Activated naive CD8-positive, alpha-beta T cell treated with anti-CD3 and anti-CD28 coated beads, Interleukin-2, amount 10 ng/mL, durations not matched to agents 7 days and 5 days (primary cell): ENCODE measurements at places on chromosomes 11 and 22. TPM values are rescaled to one million over a fixed set of nuclear protein-coding genes. Genes with fewer than 3 reads are reported as not detected.
A peak's percentile ranks its signal among the peaks of the same experiment; 100 is the strongest.

- H3K27ac ChIP-seq, result peak overlapping the region; percentile 95
- no peaks in the 10 kb centered on the region for H3K27me3 ChIP-seq
- peaks cover 31% of the 10 kb centered on the region for H3K4me1 ChIP-seq
- peak; percentile 80 for DNase-seq
- H3K4me3 ChIP-seq, result peak overlapping the region; percentile 96
- peaks cover 15% of the 10 kb centered on the region for H3K36me3 ChIP-seq
These were observed 1.1 kb downstream of the RSF1 start for GRCh38 chr11:77819411-77819920.

DNA sequence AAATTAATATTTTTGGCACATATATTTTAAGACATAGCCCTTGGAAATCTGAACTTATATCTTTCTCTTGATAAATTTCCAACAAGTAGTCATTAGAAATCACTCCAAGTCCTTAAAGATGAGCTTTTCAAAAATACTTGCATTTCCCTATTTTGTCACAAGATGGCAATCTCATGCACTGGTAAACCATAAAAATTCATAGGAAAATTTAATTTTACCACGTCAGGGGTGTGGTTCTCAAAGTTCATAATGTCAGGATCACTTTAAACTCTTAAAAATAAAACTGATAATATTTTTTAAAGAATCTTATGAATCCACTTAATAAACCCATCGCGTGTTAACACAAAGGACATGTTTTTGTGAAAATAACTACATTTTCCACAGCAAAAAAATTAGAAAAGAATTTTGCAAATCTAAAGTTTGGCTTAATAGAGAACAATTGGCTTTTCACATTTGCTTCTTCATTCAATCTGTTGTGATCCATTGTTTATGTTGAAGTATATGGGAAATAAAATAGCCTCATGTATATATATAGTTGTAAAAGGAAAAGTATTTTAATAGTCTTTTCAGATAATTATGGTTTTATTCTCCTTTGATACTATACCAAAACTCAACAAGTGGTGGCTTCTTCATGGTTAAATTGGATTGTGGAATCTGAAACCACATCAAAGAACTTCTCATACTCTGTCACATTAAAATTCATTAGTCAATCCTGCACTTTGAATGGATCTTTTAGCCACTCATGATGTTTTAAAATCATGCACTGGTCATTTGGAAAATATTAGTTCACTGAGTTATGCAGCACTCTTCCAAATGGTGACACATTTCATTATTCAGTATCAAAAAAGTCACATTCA, 169.1 kb downstream of the CADM1 start:
- DNase-seq, result no peak
- no peak overlapping the region for H3K4me3 ChIP-seq
- H3K27ac ChIP-seq, result no peak overlapping the region
- H3K27me3 ChIP-seq, result peaks cover 2% of the 10 kb centered on the region
- no peaks in the 10 kb centered on the region for H3K4me1 ChIP-seq

Gene MRTFA
- total RNA-seq, result 76.3 TPM

GRCh38 chr11:1447845-1448825, 38.4 kb downstream of the MOB2 start:
- H3K4me1 ChIP-seq, result no peaks in the 10 kb centered on the region
- H3K36me3 ChIP-seq, result no peaks in the 10 kb centered on the region
- H3K27ac ChIP-seq, result no peak overlapping the region
- H3K4me3 ChIP-seq, result no peak overlapping the region

Gene OR5W2
- not detected for total RNA-seq

Gene SLC22A8
- not detected for total RNA-seq

GRCh38 chr11:111206472-111206871, 39.1 kb upstream of the POU2AF2 start:
- no peak overlapping the region for H3K27ac ChIP-seq
- no peaks in the 10 kb centered on the region for H3K36me3 ChIP-seq
- no peak overlapping the region for H3K4me3 ChIP-seq
- H3K27me3 ChIP-seq, result peaks cover 19% of the 10 kb centered on the region
- peaks cover 3% of the 10 kb centered on the region for H3K4me1 ChIP-seq
- no peak for DNase-seq

Gene SPECC1L
- total RNA-seq, result 59.4 TPM

DNA sequence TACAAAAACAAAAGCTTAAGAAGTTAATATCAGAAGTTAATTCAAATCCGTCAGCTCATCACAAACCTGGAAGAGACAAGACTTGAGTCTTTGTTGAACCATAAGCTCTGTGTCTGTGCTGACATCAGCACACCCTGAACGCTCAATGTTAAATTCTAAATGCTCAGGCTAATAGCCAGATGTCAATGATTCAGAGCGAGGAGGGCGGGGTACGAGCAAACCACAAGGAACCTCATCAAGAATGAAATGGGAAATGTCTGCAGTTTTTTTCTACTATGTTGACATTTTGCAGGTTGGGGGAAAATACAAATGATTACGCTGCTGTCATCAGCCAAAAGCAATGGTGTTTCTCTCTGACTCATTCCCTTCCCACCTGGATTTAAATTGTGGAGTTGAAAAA, 1057.2 kb downstream of the NTM start:
- no peak overlapping the region for H3K27ac ChIP-seq
- H3K27me3 ChIP-seq, result no peaks in the 10 kb centered on the region
- no peak for DNase-seq
- no peaks in the 10 kb centered on the region for H3K4me1 ChIP-seq
- H3K4me3 ChIP-seq, result no peak overlapping the region

DNA sequence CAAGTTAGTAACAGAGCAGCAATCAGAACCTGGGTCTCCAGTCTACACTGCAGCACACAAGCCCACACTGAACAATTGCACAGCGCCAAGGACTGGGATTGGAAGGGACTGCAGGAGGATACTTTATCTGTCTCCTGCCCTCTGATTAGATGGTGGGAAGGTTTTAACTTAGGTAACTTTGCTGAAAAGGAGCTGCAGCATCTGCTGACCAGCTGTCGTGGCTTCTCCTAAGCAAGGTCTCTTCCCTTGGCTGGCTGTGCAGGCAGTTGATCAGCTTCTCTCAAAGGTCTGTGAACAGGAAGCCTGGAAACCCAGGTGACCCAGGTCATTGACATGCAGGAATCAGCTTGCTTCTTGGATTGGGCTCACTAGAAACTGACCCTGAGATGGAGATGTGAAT, 82.4 kb downstream of the ISX start:
- DNase-seq, result no peak
- no peak overlapping the region for H3K4me3 ChIP-seq
- H3K4me1 ChIP-seq, result peaks cover 6% of the 10 kb centered on the region
- no peak overlapping the region for H3K27ac ChIP-seq

GRCh38 chr11:17630936-17631335, 83.9 kb downstream of the OTOG start:
- no peaks in the 10 kb centered on the region for H3K4me1 ChIP-seq
- no peak overlapping the region for H3K27ac ChIP-seq
- H3K4me3 ChIP-seq, result no peak overlapping the region

DNA sequence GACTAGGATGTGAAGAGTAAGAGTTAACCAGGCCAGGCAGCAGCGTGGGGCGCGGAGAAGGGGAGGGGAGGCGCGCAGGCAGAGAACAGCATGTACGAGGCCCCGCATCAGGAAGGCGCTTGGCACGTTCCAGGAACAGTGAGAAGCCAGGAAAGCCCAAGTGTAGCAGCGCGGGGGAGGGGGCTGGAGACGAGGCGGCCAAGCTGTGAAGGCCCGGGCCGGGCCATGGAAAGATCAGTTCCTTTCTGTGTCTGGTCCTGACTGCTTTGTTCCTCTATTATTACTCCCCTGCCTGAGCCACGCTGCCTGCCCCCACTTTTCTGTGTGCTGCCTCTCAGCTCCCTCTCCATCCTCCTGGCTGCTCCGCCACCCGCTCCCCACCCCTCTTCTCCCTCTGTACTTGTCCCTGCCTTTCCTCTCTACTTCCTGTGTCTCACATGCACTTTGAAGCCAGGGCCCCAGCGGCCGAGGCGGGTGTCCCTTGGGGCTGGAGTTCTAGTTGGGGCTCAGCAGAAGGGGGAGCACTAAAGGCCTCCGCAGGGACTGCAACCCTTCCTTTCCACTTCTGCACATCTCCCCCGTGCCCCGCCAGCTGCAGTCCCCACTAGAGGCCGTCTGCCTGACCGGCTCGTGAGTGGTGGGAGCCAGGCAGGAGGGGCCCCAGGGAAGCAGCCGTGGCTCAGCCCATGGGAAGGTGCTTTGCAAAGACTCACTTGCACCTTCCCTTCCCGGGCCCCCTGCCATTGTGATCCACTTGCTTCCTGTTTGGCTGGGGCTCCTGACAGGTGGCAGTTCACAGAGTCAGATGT, 63.7 kb downstream of the PRDM11 start:
- no peak for DNase-seq
- H3K27ac ChIP-seq, result no peak overlapping the region
- peaks cover 9% of the 10 kb centered on the region for H3K4me1 ChIP-seq
- no peak overlapping the region for H3K4me3 ChIP-seq

GRCh38 chr22:45421349-45422055, 8.0 kb downstream of the RIBC2 start:
- no peak for DNase-seq
- H3K27ac ChIP-seq, result no peak overlapping the region
- peaks cover 36% of the 10 kb centered on the region for H3K36me3 ChIP-seq
- no peaks in the 10 kb centered on the region for H3K27me3 ChIP-seq
- peaks cover 3% of the 10 kb centered on the region for H3K4me1 ChIP-seq
- no peak overlapping the region for H3K4me3 ChIP-seq

DNA sequence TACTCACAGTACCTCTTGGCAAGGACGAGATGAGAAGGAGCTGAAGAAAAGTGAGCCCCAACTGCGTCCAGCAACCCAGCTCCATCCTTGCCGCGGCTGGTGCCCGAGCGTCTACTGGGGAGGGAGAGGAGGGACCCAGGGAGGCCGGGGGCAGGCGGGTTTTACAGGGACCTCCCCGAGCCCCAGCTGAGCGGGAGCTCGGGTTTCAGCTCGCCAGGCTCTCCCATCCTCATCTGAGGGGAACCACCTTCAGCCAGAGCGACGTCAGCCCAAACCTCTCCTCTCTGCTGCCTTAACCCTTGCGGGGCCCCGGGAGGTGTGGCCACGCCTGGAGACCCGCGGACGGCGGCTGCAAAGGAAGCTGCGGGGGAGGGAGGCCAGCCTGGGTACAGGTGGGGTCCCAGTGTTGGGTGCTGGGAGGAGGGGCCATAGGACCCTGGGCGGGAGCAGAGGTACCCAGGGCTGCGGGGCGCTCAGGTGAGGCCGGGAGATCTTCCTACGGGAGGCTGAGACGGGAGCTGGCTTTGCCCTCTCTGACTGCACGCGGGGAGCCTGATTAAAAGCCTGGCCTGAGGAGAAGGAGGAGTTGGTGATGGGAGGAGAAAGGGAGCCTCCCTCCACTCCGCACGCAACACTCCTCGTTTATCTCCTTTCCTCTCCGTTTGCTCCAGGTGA, at the start of gene PAMR1:
TSS of gene PAMR1 (minus strand) at position 116 of the 675 bp plus-strand sequence. CDS start at position 85, 31 bp downstream.
- no peak for DNase-seq
- no peak within 1 kb of the TSS for H3K27ac ChIP-seq
- no peak within 1 kb of the TSS for H3K4me3 ChIP-seq
- peaks cover 65% of the 10 kb centered on the region for H3K27me3 ChIP-seq
- H3K36me3 ChIP-seq, result no peaks in the 10 kb centered on the region
- peaks cover 1% of the 10 kb centered on the region for H3K4me1 ChIP-seq

DNA sequence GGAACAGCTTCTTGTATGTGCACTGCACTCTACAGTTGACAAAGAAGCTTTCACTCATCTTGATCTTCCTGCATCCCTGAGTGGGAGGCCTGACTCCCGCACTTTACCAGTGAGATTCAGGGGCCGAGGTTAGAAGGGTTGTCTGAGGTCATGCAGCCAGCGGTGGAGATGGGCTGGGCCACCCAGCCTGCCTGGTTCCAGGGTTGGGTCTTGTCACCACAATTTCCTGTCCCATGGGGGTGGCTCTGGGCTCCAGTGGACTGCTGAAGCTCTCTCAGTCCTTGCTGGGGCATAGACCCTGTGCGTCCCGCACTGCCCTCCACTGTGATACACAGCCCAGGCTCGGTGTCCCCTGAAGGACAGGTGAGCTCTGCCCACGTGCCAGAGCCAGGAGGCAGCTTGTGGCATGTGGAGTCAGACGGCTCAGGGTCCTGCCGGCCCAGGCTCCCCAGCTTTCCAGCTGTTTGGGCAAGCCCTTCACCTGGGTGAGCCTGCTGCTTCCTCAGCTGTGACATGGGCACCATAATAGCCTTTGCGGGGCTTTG, 6.9 kb upstream of the MYO7A start:
- H3K4me1 ChIP-seq, result peaks cover 5% of the 10 kb centered on the region
- H3K36me3 ChIP-seq, result no peaks in the 10 kb centered on the region
- no peak for DNase-seq
- no peak overlapping the region for H3K4me3 ChIP-seq
- no peak overlapping the region for H3K27ac ChIP-seq

GRCh38 chr22:39678862-39679490, 108.4 kb downstream of the CACNA1I start:
- H3K36me3 ChIP-seq, result no peaks in the 10 kb centered on the region
- no peak for DNase-seq
- H3K27me3 ChIP-seq, result peaks cover 4% of the 10 kb centered on the region
- no peak overlapping the region for H3K4me3 ChIP-seq

Gene SF1
- total RNA-seq, result 519 TPM

Gene DRD2
- total RNA-seq, result not detected

Gene DDI1
- not detected for total RNA-seq

GRCh38 chr11:128871168-128871610, 4.1 kb upstream of the KCNJ1 start:
- H3K27me3 ChIP-seq, result peaks cover 22% of the 10 kb centered on the region
- H3K4me3 ChIP-seq, result no peak overlapping the region
- DNase-seq, result no peak
- H3K27ac ChIP-seq, result no peak overlapping the region
- H3K36me3 ChIP-seq, result no peaks in the 10 kb centered on the region
- no peaks in the 10 kb centered on the region for H3K4me1 ChIP-seq

GRCh38 chr22:24432059-24432853, 4.9 kb downstream of the ADORA2A start:
- H3K27me3 ChIP-seq, result no peaks in the 10 kb centered on the region
- peaks cover 10% of the 10 kb centered on the region for H3K36me3 ChIP-seq
- peak overlapping the region; percentile 83 for H3K27ac ChIP-seq
- DNase-seq, result peak; percentile 42
- H3K4me1 ChIP-seq, result peaks cover 70% of the 10 kb centered on the region

Gene C1QTNF5
- not detected for total RNA-seq
